CD4-positive, alpha-beta T cell treated with Interferon gamma for 1 hour (primary cell): ENCODE measurements at places on chromosomes 1 and 21.
A peak's percentile ranks its signal among the peaks of the same experiment; 100 is the strongest.

GRCh38 chr1:212485913-212486618 is 53.3 kb downstream of the NENF start:
- DNase-seq = peak; percentile 86

DNA sequence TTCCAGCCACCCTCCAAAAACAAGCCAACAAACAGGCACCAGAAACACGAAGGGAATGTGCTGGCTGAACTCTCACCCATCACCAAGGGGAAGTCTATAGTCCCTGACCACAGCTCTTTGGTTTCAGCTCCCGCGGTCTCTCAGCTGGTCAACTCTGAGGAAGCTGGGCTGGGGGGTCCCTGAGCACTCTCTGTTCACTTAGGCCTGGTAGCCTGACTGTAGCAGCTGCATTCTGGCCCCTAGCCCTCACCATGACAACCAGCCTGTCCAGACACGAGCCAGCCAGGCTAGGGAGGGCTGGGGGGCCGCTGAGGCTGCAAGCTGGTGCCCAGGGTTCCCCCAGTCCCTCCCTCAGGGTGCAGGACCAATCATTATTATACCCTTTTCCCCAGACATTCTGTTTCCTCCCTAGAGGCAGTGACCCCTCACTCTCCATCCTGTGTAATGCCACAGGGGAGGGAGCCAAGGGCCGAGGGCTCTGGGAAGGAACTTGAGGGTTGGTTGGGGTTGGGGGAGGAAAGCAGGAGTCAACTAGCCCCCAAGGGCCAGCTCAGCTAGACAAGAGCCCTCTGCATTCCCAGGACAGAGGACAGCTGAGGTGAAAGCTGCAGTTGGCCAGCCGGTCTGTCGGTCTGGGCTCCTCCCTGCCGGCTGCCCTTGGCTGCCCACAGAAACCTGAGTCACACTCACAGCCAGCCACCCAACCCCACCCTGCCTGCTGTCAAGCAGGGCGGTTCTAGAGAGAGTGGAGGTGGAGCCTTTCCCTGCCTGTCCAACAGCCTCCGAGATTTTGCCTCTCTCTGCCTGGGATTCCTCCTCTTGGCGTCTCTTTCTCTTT is 1.2 kb upstream of the TRAPPC3 start:
- peak; percentile 83 for DNase-seq

GRCh38 chr1:27652111-27652864 is 17.3 kb upstream of the FGR start:
- DNase-seq = no peak

DNA sequence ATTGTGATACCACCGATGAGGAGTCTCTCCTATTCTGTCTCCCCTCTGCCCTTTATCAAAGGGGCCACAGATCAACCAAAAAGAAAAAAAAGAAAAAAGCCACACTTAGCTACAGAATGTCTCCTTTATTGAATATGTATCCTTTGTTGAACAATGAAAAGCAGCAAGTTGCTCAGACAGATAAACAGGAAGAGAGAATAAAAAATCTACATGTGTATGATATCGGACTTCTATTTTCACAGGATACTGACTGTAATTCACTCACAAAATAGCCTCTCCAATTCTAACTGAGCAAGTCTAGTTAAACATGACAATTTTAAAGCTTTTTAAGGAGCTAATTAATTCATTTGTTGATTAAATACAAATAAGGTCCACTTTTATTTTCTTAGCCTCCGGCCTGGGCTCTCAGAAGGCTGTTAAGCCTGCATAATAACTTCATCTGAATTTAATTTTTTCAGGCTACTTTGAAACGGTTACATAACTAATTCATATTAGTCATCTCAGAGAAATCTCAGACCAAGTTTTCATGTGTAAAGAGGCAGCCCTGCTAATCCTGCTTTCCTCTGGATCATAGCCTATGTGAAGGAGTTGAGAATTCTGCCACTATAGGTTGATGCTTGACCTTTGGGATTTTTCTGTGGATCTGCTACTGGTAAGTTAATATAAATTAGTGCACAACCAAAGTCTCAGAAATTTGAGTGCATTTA is 304.1 kb upstream of the NR5A2 start:
- no peak for DNase-seq

DNA sequence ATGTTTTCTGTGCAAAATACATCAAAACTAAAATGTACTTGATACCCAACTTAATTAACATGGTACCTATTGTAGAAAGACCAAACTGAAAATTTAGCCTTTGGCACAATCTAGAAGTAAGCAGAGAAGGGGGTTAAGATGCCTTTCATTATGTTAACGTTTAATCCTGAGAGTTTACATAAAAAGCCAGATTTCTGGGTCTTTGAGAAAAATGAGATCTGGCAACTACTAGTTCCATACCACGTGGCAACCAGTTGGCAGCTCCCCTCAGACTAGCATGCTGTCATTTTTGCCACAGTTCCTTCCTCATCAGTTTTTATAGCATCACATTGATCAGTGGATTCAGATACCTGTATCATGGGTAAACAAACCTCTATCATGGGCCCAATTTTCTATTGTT is 1.5 kb downstream of the RO60 start:
- DNase-seq = no peak

GRCh38 chr1:32051706-32052105 is 21.0 kb upstream of the TMEM39B start:
- DNase-seq = no peak

GRCh38 chr1:46173361-46173856 is 1.5 kb upstream of the TSPAN1 start:
- no peak for DNase-seq

- DNase-seq = no peak
Measured at GRCh38 chr1:224377676-224378006, 21.0 kb downstream of the CNIH4 start.

- DNase-seq = no peak
Measured at GRCh38 chr1:187878883-187879282, 1050.1 kb downstream of the PLA2G4A start.

GRCh38 chr1:55720261-55720660 is 505.1 kb upstream of the USP24 start:
- DNase-seq = no peak

- no peak for DNase-seq
Measured at GRCh38 chr1:24020025-24020424, 39.9 kb upstream of the SRSF10 start.

- DNase-seq = no peak
Measured at GRCh38 chr1:106979371-106979770, 77.1 kb upstream of the PRMT6 start.

DNA sequence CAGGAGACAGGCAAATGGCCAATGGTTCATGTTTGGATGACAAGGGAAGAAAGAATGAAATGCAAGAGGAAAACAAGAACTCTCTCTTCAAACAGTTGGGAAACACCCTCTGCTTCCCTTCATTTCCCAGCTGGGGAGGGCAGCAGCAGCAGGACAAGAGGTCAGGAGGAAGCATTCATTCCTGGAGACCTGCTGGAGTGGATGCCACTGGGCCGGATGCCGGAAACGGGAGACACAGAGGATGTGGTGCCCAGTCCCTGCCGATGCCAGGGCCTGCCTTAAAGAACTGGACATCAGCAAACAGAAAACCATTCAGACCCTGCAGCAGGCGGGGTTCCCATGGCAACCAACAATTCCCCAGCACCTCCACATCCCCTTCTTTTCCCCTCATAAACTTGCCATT is 102.3 kb upstream of the ZNF648 start:
- no peak for DNase-seq
